HEK293T (cell line): ENCODE measurements at places on chromosomes 7 and 10.

- no peak for DNase-seq
These were observed 15.9 kb upstream of the ADCK2 start for GRCh38 chr7:140656548-140657515.

DNA sequence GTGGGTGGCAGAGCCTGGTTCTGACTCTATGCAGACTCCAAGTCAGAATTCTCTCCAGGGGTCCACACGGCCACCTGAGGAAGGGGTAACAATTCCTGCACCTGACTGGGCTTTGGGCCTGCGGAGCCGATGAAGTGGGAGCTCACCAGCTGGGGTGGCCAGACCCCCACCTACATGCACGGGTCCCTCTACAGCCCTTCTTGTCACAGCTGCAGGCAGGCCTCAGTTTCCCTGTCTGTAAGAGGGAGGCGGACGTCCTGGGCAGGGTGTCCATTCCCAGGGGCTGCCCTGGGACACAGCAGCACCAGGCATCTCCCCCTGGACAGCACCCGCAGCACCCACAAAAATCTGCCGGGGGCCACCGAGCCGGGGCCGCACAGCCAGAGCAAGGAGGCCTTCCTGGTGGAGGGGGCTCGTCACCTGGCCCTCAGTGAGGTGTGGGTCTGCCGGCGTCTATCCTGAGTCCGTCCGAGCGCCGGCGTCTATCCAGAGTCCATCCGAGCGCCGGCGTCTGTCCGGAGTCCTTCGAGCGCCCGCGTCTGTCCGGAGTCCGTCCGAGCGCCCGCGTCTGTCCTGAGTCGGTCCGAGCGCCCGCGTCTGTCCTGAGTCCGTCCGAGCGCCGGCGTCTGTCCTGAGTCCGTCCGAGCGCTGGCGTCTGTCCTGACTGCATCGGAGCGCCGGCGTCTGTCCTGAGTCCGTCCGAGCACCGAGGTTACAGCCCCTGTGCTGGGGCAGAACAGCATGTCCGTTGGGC is 65.1 kb downstream of the PDGFA start:
- DNase-seq = no peak

GRCh38 chr7:21902240-21902639 is 43.5 kb downstream of the CDCA7L start:
- DNase-seq = no peak

- no peak for DNase-seq
These were observed 303.5 kb downstream of the BBS9 start for GRCh38 chr7:33432821-33433220.

GRCh38 chr10:124338276-124338925 is 80.3 kb downstream of the OAT start:
- no peak for DNase-seq

DNA sequence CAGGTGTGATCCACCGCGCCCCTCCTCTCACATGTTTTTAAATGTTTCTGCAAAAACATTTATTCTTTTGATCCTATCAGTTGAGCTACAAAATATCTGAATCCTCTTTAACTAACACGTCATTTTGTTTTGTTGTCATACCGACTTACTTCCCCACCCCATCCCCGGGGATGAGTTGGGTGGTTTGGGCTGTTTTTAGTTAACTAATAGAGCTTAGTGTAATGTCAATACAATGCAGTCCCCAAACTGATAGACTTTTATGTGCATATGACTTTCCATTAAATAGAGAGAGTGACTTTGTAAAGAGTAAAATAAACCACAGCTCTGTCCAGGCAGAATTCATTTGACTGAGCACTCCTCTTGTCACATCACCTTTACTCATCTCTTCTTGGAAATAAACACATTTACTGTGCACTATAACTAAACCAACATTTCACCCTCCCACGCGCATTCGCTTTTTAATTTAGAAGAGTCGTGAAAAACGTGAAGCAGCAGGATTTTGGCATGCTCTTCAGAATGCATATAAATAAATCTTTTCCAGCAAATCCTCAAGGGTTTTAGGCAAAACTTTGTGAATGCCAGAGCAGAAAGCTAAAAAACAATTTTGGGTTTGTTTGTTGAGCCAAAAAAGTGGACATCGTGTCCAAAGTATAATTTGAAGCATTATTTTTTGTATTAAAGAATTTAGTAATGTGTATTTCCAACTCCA is 187.4 kb upstream of the MGMT start:
- no peak for DNase-seq

DNA sequence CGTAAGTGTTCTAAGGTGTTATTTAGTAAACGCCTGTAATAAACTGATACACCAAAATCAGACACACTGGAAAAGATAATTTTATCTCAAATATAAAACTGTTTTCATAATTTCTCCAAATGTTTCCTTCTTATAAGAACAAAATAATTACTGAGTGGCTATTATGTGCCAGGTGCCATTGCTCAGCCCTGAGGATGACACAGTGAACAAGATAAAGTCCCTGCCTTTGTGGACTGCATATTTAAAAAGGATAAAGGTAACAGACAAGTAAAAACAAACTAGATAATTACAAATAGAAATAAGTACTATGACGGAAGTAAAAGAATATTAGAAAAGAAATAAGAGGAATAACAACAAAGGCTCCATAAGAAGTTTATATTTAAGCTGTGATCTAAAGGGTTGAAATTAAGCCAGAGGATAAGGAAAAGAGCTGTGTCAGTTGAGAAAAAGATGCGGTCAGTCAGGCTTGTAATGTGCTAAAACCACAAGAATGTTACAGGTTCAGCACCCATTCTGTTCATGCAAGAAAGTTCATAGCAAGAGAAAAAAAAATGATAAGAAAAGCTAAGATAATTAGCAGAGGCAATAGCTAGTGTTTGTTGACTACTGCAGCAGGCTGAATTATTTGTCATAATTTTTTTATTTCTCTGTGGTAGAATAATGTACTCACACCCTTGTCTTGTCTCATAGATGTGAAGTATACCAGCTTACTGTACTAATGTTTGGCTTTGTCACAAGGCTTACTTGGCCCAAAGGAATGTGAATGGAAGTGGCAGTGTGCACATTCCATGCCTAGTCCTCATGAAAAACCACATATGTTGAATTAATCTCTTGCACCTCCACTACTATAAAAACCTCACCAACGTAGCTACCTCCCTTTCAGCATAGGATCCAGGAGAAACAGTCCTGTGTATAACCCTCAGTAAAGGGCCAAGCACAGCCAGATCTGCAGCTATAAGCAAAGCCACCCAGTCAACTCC is 75.1 kb downstream of the CRPPA start:
- no peak for DNase-seq

GRCh38 chr7:93043385-93043985 is 74.3 kb downstream of the SAMD9 start:
- no peak for DNase-seq

DNA sequence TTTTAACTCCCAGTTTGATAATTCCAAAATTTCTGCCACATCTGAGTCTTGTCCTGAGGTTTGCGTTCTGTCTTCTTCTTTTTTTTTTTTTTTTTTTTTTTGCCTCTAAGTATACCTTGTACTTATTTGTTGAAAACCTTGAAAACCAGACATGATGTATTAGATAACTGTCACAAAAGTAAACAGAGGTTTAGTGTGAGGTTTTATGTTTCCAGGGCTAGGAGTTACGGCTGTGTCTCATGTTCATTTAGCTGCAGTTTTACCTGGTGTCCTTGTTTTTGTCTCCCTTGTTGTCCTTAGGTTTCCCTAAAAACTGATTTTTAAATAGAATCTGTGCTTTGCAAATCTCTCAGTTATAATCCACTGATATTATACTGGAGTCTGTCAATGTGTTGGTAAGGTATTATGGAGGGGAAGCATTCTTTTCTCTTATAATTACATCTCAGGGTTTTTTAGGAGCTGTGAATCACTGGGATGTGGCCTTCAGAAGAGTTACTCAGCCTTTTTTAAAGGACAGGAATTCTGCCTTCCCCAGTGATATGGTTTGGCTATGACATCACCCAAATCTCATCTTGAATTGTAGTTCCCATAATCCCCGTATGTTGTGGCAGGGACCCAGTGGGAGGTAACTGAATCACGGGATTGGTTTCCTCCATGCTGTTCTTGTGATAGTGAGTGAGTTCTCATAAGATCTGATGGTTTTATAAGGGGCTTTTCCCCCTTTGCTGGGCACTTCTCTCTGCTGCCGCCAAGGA is 95.0 kb downstream of the CDCA7L start:
- DNase-seq = no peak

DNA sequence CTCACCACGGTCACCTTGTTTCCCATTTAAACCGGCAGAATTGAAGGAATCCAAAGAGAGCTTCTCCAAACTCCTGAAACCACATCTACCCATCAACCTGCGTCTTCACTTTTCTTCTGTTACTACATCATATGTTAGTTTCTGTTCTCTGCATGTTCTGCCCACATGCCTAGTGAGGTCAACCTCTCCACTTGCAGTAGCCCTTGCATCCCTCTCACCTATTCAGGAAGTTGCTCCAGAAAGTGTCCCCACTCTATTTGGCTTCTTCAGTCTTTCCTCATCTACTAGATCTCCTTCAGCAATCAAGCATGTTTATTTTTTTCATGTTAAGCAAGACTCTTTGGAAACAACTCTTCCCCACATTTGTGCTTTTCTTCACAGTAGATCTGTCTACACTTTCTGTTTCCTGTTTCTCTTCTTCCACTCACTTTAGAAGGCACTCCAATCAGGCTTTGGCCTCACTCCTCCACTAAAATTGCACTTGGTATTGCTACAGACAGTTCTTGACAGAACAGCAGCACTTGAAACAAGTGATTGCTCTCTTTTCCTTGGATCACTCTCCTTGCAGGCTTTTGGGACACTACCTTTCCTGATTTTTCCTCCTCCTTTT is 7.5 kb downstream of the SAMD9L start:
- no peak for DNase-seq

DNA sequence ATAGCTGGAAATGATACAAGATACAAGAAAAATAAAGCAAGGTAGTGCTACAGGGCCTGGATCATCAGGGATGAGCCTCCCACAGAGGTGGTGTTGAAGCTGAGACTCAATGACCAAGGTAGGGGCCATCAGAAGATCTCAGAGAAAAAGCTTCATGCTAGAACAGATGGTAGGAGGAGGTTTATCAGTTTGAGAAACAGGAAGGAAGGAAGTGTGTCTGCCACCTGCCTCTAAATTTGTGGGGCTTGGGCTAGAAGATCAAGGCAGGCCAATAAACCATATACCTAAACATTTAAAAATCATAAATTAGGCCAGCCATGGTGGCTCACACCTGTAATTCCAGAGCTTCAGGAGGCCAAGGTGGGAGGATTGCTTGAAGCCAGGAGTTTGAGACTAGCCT is 410.8 kb upstream of the PRKCQ start:
- no peak for DNase-seq
